ENCODE measurements at places on chromosomes 16 and 17.

GRCh38 chr17:49123061-49123460, 9.5 kb upstream of the B4GALNT2 start:
- no peak for DNase-seq

DNA sequence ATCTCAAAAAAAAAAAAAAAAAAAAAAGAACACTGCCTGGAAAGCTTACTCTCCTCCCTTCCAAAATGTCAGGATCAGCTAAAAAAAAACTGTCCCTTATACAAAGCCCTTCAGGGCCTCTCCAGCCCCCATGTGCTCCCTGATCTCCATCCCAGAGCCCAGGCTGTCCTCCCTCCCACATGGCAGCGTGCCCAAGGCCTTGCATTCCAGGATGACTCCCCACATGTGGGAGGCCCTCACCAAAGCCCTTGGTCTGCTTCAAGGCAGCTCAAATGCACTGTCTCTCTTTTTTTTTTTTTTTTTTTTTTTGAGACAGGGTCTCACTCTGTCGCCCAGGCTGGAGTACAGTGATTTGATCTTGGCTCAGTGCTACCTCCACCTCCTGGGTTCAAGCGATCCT, 2.3 kb downstream of the FDXR start:
- DNase-seq, result no peak

- DNase-seq, result no peak
These were observed 52.3 kb upstream of the SCNN1B start for GRCh38 chr16:23249830-23250229.

- DNase-seq, result no peak
These were observed 142.9 kb upstream of the MYOCD start for GRCh38 chr17:12522743-12523183.

GRCh38 chr16:7366041-7366440, 33.4 kb downstream of the RBFOX1 start:
- DNase-seq, result no peak

GRCh38 chr16:30395992-30396585, 869 bp downstream of the ZNF48 start:
- DNase-seq, result no peak

DNA sequence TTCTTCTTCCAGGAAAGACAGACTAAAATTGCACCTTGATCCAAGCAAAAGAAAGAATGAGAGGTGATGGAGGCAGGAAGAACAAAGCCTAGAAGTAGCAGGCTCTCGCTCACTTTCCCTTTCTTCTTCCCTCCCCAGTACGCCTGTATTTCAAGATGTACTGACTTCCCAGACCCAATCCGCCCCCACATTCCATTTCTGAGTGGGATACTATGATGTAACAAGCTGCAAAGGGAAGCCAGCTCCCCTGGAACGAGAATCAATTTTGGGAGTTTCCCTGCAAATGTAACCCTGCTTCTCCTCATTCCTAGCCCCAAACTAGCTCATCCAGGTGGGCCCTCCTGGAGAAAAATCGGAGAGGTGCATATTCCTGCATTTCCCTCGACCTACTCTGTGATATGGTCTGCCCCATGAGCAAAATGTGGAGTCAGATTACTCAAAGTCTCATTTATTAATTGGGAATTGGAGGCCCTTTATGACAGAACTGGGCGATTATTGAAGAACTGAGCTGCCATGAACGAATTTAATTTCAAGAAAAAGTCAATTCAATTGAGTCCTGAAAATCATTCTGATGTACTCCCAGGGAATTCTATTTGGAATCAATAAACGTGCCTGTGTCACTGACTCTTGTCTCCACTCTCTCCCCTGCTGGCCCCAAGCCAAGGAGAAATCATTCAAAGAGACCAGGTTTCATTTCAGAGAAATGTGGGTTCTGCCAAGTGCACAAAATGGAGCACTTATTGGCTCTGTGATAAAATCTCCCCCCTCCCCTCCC, 398.9 kb downstream of the SHISA9 start:
- no peak for DNase-seq

All from PC-9 (cell line).